ENCODE measurements at places on chromosomes 3 and 15. TPM values are rescaled to one million over a fixed set of nuclear protein-coding genes. Genes with fewer than 3 reads are reported as not detected.

The GOLGA6B gene
- total RNA-seq: not detected

The LYZL4 gene
- not detected for total RNA-seq

The IL17RC gene
- 42.8 TPM for total RNA-seq

The GPR15 gene
- not detected for total RNA-seq

The C3orf20 gene
- total RNA-seq: not detected

The ITIH1 gene
- not detected for total RNA-seq

The DNAH12 gene
- under 0.01 TPM for total RNA-seq

The CEP97 gene
- 14.2 TPM for total RNA-seq

The EIF2A gene
- 147 TPM for total RNA-seq

The IQCH gene
- 2.6 TPM for total RNA-seq

- DNase-seq: no peak
These were observed 12.0 kb downstream of the CMTM7 start for GRCh38 chr3:32403663-32404062.

DNA sequence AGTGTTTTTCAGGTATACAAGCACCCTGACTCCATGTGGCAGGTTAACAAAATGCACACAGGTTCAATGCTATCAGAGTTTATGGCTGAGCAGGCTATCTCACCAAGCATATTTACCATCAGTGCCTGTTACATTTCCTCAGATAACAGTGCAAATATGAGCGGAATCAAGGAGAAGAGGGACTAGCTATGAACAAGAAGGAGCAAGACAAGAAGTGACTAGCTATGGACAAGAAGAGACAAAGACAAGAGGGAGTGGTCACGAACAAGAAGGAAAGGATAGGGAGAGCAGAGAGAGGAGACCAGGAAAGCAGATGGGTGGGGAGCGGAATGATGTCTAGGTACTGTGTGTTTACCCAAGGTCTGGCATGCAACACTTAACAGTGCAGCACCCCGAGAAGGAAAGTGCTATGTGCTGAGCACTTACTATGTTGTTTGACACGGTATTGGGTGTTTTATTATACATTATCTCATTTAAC, 8.6 kb downstream of the ILDR1 start:
- DNase-seq: no peak

GRCh38 chr3:146921693-146922092, 316.5 kb upstream of the PLSCR5 start:
- DNase-seq: no peak

GRCh38 chr3:73475175-73475574, 149.6 kb downstream of the PDZRN3 start:
- DNase-seq: no peak

DNA sequence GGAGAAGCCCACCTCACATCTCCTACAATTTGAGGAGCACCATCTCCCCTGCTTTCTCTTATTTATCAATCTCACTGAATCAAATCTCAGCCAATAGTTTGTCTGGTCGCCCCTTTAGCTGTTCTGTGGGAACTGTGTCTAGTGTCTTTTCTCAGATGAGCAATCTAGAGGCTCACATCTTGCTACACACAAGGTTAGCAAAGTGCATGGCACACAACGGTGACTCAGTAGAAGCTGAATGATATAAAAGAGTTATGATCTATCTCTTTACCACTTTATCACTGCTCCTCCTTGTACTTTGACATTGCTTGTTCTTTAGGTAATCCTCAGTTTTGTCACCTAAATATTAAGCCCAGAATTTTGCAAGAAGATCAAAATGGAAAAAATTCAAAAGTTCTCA, 16.8 kb upstream of the COLQ start:
- no peak for DNase-seq

DNA sequence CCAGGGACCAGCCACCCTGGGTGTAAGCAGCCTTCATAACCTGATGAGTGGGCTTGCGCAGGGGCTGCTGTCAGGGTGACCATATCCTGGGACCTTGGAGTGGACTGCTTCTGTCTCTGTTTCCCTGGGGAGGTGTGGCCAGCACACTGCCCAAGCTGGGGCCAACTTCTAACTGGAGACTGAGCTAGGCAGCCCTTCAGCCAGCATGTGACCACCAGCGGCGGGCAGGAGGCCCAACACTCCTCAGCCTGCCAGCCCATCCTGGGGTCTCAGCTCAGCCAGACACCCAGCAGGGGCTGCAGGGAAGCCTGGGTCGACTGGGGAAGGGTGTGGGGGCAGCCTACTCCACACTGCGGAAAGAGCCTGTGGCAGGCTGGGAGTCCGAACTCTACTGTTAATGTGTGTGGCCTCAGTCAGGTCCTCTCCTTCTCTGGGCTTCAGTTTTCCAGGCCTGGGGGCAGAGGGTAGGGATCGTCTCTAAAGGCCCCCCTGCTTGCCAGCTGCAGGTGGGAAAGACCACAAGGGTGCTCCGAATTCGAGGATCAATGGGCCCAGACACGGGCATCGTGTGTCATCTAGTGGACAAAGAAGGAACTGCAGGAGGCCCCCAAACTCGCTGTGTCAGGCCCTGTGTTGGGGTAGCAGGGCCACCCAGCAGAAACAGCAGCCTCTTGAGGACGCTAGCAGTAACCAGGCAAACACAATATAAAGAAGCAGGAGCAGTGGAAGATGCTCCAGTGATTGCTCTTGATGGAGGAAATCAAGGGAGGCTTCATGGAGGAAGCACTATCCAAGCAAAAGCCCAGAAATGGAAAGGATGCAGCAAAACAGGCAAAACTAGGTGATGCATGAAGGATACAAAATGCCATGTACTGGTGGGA, 2.0 kb upstream of the SEMA3G start:
- DNase-seq: peak; percentile 61

DNA sequence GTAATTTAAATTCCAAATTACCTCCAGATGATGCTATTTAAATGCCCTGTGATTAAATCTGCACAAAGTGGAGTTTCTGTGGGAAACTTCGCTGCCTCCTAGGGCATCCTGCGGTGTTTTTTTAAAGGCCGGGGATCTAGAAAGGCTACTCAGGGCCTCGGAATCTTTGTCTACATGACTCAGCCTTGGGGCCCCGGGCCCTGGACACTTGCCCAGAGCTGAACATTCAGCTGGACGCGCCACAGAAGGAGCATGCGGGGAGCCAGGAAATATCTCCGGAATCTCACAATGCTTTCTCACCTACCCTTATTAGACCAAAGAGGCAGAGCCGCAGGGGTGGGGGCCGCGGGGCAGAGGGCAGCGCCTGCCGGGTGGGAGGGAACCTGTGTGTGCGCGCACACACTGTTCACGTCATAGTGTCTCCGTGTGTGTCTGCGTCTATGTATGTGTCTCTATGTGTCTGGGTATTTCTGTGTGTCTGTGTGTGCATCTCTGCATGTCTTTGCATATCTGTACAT, 145.5 kb upstream of the TPM1 start:
- DNase-seq: peak; percentile 99

DNA sequence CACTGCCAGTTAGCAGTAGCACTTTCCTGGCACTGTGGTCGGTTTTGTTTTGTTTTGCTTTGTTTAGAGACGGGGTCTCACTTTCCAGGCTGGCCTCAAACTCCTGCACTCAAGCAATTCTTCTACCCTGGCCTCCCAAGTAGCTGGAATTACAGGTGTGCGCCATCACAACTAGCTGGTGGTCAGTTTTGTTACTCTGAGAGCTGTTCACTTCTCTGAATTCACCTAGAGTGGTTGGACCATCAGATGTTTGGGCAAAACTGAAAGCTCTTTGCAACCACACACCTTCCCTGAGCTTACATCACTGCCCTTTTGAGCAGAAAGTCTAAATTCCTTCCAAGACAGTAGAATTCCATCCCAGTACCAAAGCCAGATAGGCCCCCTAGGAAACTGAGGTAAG, 22.6 kb downstream of the CLDN18 start:
- no peak for DNase-seq

DNA sequence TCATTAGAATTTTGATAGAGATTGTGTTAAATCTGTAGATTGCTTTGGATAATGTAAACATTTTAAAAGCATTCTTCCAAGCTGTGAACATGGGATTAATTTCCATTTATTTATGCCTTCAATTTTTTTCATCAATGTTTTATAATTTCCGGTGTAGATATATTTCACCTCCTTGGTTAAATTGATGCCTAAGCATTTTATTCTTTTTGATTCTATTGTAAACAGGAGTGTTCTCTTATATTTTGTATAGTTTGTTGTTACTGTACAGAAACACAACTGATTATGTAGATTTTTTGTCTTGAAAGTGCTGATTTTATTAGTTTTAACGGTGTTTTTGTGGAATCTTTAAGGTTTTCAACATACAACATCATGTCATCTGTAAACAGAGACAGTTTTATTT, 355.0 kb downstream of the EDEM1 start:
- DNase-seq: no peak

DNA sequence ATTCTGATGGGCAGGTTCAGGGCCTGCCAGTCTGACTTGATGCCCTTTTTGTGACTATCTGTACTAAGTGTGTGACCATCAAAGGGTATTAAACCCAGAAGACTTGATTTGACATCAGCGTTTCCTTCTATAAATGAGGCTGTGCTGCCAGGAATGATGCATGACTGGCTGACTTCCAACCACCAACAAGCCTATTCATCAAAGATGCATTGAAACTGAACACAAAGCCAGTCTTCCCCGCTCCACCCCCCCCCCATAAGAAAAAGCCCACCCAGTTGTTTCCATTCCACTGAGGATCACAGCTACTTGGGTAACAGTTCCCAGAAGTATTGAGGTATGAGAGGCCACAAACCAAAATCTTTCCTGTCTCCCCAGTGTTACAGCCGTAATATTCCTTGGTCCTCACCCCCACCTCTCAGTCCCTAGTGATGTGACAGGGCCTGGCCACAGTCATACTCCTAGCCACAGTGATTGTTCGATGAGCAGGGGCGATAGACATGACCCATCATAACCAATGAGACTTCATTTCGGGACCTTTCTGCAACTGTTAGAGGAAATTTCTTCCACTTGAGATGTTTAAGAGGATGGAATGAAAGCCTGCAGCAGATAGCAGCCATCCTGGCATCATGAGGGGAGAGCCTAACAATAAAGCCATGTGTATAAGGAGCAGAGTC, 22.6 kb downstream of the SH3BP5 start:
- DNase-seq: no peak

DNA sequence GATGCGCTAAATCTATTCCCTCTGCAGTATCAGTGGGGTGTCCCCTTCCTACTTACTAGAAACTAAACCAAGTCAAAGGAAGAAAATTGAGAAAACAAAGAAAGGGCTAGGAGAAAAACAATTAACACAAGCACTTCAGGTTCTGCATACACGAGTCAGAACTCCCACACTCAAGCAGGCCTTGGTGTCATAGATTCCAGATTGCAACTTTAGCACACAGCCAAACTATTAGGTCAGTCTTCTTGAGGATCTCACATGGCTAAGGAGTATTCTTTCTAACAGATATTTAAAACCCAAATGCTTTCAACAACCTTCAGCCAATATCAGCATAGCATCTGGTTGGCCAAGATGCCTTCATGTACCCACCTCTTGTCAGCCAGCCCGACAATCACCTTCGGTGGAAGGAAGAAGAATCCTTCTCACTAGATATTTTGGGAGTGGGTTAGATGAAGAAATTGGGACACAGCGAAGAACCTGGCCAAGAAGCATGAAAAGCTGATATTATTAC, 340.0 kb downstream of the VPS13C start:
- DNase-seq: no peak

GRCh38 chr15:90364251-90364650, 12.2 kb downstream of the ZNF774 start:
- DNase-seq: peak; percentile 43

- no peak for DNase-seq
These were observed 412.0 kb upstream of the NR2F2 start for GRCh38 chr15:95918525-95918924.

DNA sequence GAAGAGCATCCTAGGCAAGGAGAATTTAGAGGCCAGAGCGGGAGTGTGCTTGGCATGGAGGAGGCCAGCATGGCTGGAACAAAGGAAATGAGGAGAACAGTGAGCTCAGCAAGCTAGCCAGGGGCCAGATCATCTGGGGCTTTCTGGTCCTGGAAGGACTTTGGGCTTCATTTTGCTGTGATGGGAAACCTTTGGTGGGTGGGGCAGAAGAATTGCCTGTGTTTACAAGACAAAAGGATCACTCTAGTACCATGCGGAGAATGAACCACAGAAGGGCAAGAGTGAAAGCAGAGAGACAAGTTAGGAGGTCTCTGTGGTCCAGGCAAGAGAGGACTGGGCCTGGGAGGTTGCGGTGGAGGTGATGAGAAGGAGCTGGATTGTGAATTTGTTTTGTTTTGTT, 61.6 kb upstream of the FOXP1 start:
- DNase-seq: no peak

DNA sequence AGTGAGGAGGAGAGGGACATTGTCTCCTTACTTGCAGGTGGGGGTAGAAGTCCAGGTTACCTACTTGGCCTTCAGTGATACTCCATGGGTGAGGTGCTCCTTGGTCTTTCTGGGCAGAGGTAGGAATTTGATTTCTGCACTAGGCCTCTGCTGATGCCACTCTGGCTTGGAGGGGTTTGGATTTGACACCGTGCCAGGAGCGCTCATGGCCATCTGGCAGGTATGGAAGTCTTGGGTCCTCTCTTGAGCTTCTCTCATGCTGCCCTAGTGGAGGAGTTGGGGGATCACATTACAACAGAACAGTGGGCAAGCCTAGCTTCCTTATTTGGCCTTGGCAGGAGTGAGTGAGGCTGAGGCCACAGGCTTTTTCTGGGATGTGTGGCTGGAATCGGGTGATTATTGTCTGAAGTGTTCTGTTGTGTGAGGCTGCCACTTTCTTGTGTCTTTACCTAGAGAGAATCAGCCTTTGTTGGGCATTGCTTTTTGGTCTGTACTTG, 525.0 kb downstream of the GABRG3 start:
- DNase-seq: no peak

GRCh38 chr3:22724420-22724819, 478.7 kb upstream of the UBE2E2 start:
- no peak for DNase-seq

- DNase-seq: no peak
These were observed 154.8 kb downstream of the TMEM108 start for GRCh38 chr3:133192967-133193366.

GRCh38 chr3:122946185-122946584, 81.4 kb downstream of the SEMA5B start:
- DNase-seq: no peak

DNA sequence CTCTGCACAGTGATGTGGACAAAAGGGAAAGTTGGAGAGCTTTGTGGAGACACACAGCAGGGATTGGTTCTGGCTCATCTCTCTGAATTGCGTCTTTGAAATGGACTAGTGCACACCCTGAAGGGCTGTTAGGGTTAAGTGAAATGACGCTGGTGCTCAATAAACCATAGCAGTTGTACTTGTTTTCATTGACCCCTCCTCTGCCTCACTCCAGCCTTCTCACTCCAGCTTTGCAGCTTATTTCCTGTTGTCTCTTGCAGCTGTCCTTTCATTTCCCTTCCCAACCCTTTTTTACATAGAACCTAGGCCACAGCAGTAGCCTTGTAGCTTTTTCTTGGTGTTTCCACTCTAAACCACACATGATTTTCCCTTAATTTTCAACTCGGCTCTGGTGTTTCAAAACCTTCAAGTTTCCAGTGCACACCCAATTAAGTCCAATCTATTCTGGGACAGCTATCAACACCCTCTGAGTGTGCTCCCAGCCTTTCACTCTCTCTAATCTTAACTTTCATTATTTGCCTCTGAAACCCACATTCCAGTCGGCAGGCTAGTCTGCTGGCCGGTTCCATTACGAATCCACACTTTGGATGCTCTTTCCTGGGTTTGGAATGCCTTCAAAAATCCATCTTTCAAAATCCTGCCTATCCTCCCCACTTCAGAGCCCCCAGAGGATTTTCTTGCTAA, 6.4 kb downstream of the C3orf52 start:
- peak; percentile 38 for DNase-seq

- no peak for DNase-seq
These were observed 1042.1 kb downstream of the TUSC7 start for GRCh38 chr3:117751651-117752050.

Measured in fibroblast of villous mesenchyme (primary cell).